CD4-positive, alpha-beta T cell treated with Interleukin-17A for 1 hour (primary cell): ENCODE measurements at places on chromosomes 13 and 19.

GRCh38 chr19:36103842-36104552, 6.9 kb upstream of the OVOL3 start:
- no peak for DNase-seq

DNA sequence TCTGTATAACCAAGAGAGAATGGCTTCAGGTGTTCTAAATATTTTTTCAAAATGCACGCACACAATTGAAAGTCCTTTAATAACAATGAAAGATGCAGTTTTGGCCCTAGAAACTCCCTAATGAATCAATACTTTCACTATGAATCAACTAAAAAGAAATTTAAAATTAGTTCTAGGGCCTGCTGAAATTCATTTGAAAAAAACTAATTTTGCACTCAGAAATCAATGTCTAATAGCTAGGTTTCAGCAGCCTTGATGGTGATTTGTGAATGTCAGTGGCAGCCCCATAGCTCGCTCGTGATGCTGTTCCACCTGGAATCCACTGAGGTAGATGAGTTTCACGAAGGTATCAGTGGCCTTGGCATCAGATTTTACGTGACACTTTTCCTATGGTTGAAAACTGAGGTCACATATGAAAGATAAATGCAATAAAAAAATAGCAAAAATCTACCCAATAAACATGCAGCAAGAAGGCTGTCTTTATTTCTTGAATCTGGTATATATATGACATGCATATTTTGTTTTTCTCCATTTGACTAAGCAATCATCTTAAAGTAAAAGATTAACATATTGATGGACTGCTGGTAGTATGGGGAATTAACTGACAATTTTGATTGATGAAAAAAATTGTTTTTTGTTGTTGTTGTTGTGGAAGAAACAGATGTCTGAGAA, 141.0 kb downstream of the AKAP11 start:
- no peak for DNase-seq

DNA sequence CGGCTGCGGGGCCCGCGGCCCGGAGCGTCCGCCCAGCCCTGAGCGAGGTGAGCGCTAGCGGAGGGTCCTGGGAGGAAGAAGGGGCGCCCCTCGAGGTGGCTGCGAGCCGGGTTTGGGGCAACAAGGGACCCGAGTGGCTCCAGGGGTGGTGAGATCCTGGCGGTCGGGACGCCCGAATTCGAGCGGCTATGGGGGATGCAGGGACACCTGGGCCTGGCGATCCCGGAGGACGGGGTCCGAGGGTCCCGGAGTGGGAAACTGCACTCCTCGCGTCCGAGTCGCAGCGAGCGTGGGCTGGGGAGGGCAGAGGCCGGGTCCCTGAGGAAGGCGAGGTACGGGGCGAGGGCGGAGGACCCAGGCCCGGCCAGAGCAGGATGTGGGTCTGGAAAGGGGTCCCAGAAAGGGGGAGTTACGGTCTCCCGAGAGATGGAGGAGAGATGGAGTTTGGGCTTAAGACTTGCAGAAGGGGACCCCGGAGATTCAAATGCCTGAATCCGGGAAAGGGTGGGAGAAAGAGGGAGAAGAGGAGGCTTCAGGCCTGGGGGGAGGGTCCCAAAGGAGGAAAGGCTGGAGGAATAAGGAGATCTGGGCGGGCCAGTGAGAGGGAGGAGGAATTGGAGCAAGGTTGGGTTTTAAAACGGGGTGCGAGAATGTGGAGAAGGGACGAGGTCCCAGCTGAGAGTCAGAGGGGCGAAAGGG, 542 bp downstream of the CACNG7 start:
- no peak for DNase-seq

GRCh38 chr13:36293497-36293896, 4.1 kb downstream of the CCDC169 start:
- DNase-seq, result no peak

DNA sequence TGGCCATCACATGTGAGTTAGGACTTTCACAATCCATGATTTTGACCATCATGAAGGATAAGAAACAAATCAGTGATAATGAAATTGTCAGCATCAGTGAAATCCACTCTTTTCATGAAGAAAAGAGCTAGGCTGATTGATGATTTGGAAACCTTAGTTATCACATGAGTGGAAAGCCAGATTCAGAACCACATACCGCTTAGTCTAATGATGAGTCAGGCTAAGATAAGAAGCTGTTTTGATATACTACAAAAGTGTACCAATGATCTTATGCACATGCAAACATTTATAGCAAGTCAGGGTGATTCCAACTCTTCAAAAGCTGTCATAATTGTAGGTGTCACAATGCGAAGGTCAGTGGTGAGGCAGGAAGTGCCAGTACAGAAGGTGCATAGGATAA, 519.3 kb downstream of the GPC6 start:
- DNase-seq, result no peak

GRCh38 chr13:20106742-20107141, 54.1 kb downstream of the GJA3 start:
- no peak for DNase-seq

GRCh38 chr13:53854321-53854720, 825.7 kb downstream of the OLFM4 start:
- no peak for DNase-seq

DNA sequence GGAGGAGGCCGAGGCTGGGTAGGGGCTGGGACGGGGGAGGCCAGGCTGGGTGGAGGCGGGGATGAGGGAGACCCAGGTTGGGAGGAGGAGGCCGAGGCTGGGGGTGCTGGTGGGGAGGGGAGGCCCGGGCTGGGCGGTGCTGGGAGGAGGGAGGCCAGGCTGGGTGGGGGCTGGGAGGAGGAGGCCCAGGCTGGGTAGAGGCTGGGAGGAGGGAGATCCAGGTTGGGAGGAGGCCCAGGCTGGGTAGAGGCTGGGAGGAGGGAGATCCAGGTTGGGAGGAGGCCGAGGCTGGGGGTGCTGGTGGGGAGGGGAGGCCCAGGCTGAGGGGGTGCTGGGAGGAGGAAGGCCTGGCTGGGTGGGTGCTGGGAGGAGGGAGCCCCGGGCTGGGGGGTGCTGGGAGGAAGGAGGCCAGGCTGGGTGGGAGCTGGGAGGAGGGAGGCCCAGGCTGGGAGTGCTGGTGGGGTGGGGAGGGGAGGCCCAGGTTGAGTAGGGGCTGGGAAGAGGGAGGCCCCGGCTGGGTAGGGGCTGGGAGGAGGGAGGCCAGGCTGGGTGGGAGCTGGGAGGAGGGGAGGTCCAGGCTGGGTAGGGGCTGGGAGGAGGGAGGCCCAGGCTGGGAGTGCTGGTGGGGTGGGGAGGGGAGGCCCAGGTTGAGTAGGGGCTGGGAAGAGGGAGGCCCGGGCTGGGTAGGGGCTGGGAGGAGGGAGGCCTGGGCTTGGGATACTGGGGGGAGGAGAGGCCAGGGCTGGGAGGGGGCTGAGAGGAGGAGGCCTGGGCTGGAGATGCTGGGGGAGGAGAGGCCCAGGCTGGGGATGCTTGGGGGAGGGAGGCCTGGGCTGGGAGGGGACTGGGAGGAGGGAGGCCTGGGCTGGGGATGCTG, 10.7 kb downstream of the TPGS1 start:
- no peak for DNase-seq

GRCh38 chr13:72998012-72998411, 60.8 kb upstream of the KLF5 start:
- no peak for DNase-seq

DNA sequence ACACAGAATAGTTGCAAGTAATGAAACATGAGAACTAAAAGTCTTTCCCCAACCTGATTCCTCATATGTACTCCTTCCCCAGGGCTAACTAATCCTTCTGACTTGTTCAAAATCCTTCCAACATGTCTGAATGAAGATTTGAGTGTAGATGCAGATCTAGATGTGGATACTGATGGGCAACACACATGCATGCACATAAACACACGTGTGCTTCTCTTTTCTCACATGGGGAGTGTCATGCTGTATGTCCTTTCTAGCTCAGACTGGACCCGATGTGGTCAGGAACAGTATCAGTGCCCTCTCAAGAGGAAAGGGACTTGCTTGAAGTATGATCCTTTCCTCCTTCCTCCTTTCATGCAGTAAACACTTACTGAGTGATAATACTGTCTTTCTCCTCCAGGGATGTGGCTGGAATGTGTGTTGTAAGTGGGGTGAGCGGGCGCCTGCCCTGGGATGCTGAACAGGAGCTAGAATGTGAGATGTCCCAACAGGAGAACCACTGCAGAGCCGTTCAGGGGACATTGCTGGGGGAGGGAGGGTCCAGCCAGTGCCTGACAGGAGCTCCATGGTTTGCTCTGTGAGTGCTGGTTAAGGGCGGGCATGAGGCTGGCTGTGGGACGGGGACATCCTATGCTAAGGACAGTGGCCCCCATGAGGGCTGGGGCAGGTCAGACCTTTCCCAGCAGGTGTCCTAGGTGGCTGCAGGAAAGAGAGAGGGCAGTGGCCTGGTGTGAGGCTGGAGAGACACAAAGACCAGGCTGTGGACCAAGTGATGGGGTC, 146.9 kb downstream of the TEX29 start:
- DNase-seq, result no peak

GRCh38 chr13:44470638-44471562, 97.3 kb downstream of the SERP2 start:
- peak; percentile 37 for DNase-seq

DNA sequence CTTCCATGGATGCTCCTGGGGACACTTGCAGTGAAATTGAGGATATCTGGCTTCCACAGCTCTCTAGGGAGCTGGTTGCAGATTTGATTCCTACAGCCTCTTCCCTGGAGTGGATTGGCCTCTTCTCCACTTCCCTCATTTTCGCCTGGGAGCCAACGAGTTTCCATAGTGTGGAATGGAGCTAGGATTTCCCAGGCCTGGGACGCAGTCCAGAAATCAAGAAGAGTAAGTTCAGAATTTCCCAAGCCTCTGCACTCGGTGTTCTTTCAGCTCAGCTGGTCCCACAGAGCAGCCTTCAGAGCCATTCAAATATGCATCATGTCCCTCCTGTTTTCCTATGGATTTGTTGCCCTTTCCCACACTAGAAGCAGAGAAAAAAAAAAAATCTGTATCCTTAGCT, 68.2 kb downstream of the RAP2A start:
- no peak for DNase-seq

- no peak for DNase-seq
Measured at GRCh38 chr19:32580353-32580900, 563 bp upstream of the PDCD5 start.

DNA sequence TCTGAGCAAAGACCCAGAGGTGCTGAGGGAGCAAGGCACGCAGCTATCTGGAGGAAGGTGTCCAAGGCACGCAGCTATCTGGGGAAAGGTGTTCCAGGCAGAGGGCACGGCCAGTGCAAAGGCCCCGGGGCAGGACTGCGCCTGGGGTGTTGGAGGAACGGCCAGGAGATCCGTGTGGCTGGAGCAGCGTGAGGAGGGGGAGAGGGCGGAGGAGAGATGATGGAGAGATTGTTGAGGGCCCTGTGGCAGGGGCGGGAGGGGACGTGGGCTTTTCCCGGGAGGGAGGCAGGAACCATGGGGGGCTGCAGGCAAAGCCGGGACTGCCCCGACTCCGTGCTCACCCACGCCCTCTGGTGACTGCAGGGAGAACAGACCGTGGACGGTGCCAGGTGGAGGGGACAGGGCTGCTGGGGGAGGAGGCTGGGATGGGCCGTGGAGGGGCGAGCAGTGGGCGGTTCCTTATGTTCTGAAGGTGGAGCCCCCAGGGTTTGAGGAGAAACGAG, 13.3 kb upstream of the MISP start:
- peak; percentile 62 for DNase-seq

GRCh38 chr13:36193151-36193855, 21.1 kb downstream of the SOHLH2 start:
- DNase-seq, result no peak

DNA sequence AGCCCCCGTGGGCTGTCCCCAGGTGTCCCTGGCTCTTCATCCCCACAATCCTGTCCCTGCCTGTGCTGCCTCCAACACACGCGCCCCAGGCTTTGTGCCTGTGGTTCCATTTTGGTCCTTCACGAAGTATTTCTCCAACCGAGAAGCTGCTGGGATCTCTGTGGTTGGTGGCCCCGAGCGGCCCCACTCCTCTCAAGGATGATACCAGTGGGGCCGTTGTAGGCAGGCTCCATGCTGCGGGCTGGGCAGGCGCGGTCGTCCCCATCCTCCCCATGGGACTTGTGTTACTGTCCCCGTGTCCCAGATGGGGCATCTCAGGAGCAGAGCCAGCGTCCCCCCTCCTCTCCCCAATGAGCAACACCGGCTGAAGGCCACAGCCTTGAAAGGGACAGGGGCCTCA, 3.7 kb upstream of the ZNF554 start:
- DNase-seq, result no peak

DNA sequence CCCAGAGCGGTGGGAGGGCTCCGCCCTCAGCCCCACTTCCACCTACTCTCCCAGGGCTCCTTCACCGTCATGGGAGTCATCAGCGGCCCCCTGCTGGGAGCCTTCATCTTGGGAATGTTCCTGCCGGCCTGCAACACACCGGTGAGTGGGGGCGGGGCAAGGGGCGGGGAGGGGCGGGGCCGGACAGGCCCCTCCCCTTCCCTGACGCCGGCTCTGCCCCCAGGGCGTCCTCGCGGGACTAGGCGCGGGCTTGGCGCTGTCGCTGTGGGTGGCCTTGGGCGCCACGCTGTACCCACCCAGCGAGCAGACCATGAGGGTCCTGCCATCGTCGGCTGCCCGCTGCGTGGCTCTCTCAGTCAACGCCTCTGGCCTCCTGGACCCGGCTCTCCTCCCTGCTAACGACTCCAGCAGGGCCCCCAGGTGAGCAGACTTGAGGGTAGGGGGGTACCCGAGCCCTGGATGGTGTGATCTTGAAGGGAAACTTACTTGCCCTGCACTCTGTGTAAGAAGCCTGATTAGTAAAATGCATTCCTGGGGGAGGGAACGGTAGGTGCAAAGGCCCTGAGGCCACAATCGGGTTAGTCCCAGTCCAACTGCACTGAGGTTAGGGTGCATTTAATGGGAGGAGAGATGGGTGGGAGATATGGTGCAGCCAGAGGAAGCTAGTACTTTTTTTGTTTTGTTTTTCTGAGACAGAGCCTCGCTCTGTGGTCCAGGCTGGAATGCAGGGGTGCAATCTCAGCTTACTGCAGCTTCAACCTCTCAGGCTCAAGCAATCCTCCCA, 12.1 kb downstream of the SLC5A5 start:
- no peak for DNase-seq

DNA sequence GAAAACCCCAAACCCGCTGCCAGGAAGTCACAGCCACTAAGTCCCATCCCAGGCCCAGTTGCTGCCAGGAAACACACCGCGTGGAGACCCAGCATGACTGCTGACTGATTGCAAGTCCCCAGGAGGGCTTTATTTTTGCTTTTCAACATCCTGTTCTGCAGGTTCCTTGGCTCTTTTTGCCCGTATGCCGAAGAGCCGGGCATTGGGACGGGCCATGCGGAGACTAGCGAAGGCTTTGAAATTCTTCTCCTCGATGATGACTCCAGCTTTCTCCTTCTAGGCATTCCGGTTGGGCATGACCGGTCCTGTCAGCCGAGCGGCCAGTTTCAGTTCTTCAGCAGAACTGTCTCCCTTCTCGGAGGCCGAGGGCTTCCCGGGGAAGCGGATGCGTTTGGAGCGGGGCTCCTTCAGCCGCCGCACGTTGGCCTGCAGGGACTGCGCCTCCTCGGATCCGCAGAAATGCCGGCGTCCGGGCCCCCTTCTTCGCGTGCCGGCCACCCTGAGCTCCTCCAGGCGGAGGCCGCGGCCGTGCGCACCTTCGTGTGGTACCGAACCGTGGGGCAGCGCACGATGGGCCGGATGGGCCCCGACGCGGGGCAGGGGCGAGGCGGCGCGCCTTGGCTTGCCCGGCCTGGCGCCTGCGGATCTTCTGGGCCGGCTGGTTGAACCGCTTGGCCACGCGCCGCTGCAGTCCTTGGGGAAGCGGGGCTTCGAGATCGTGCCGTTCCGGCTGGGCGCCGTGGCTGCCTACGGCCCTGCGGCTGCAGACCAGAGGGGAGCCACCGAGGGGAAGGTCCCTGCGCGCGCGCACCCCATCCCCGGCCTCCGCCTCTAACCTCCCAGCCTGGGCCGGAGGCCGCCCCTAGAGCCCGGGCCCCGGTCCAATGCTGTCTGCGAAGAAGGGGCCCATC, 15.2 kb downstream of the ZSCAN5C start:
- DNase-seq, result no peak

- DNase-seq, result no peak
Measured at GRCh38 chr13:33410619-33411018, 125.1 kb upstream of the STARD13 start.
